ENCODE measurements at places on chromosomes 7 and 10.

DNA sequence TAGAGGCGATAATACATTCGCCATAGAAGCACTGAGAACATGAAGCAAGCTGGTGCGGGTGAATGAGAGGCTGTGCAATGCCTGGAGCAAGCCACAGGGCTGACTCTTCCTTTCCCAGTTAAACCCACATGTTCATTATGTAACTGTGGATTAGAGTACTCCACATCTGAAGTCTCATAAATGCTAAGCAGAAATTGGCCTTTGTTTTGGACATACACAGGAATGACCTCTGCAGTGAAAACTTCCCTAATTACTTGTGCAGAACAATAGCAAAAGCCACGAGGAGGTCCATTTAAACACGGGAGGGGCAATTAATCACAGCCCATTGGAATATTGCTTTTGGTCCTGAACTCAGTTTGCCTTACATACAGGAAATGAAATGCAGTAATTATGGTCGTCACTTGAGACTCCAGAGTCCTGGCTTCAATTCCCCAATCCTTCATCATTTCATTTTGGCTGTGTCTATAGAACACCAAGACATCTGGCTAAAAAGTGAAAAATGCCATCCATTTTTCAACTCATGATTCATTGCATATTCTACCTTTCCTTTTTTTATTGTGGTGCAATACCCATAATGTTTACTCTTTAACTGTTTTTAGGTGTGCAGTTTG lies 78.7 kb upstream of the CXCL12 start:
- DNase-seq: no peak

DNA sequence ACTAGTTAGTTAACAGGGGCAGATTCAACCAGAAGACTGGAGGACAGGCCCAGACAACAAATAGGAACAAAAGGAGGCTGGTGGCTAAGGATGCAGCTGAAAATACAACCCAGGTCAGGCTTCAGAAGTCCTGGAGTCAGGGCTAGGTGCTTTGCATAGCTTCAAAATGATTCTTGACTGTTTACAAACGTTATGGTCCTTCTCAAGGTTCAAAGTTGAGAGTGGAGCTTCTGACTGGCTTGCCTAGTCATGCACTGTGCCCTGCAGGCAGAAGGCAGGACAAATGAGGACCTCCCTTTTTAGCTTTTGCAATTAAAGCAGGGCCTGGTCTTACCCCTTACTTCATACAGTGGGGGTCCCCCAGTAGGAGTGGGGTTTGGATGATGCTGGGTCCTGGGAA lies 4.4 kb upstream of the CDH23 start:
- no peak for DNase-seq

DNA sequence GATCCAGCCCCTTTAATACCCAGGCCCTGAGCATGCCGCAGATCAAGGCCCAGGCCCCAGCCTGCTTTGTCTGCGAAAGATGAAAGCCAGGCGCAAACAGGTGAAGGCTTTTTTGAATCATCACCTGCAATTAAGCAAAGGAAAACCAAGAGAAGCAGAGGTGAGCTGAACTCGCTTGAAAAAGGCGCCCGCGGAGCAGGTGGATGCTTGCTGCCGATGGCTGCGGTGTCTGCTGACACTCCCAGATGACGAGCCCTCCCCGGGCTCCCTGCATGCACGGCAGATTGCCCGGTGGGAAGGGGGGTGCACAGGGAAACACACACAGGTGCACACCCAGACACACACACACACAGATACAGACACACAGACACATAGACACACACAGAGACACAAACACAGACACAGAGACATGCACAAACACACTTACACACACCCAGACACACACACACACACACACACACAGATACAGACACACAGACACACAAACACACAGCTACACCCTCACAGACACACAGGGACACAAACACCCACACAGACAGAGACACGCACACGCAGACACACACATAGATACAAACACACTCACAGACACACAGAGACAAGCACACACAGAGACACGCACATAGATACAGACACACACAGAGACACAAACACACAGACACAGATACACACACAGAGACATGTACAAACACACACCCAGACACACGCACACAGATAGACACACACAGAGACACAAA lies 142.6 kb upstream of the RNF32 start:
- DNase-seq: no peak

DNA sequence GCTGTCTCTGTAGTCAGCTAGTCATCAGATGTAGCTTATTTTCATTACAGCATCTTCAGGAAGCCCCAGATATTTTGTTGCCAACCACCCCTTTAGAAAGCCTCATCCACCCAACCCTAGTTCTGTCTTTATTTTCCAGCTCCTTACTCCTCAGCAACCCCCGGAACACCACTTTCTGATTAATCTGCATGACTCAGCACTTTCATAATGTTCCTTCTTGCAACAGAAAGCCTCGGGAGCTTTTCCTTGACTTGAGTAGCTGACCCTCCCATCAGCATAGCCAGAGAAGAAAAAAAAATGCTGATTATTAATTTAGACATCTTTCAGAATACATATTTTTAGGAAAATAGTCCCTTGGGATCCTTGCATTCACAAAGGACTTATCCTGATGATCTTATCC lies 244.0 kb upstream of the CXCL12 start:
- no peak for DNase-seq

GRCh38 chr7:140418653-140419052 lies 14.8 kb downstream of the RAB19 start:
- no peak for DNase-seq

- no peak for DNase-seq
Measured at GRCh38 chr7:114786455-114786854, 135.4 kb upstream of the MDFIC start.

DNA sequence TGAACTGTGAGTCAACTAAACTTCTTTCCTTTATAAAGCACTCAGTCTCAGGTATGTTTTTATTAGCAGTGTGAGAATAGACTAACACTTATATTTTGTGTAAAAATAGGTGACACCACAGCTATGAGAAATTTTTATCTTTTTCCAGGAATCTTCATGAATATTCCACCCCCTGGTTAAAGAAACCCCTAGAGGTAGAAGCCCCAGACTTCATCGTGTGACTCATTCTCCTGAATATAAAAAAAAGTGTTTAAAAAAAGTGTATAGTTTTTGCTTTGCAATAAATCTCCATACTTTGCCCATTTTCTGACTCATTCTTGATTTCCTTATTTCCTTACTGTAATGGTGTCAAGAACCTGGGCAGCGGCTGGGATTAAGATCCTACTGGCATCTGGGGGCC lies 667.6 kb upstream of the CELF2 start:
- no peak for DNase-seq

GRCh38 chr7:54663186-54663585 lies 95.8 kb downstream of the SEC61G start:
- DNase-seq: no peak

DNA sequence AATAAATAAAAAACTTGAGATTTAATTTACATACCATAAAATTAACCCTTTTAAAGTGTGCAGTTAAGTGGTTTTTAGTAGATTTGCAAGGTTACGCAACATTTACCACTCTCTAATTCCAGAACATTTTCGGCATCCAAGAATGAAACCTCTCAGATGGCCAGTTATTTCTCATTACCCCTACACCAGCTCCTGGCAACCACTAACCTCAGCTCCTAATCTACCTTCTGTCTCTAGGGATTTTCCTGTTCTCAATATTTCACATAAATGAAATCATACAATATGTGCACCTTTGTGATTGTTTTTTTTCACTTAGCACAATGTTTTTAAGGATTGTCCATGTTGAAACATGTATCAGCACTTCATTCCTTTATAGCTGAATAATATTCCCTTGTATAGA lies 45.1 kb downstream of the INPP5F start:
- no peak for DNase-seq

GRCh38 chr7:73847941-73848723 lies 5.8 kb upstream of the METTL27 start:
- DNase-seq: no peak

DNA sequence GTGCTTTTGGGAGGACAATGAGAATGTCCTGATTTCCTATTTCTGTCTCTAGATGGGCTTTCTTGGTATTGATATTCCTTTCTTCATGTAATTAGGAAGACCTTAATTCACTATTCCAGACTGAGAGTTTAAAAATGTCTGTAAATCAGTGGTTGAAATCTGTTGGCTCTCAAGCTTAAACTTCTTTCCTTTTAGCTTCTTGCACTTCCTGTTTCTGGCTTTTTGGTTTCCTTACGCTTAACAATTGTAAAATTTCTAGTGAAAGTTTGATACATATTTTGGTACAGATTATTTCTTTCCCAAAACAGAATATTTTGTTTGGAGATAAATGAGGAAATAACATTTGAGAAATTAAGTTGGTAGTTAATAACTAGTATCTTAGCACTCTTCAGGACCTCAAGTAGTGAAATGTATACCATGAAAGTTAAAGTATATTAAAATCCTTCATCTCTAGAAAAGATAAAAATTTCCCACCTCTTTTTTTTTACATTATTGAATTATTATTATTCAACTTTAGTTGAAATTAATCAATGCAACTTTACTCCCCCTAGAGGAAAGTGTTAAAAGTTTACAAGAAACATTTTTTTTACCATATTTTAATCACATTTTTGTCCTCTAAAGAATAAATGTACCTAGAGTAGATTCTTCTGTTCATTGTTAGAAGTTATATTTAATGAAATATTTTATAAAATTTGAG lies 137.2 kb downstream of the PHTF2 start:
- DNase-seq: no peak

DNA sequence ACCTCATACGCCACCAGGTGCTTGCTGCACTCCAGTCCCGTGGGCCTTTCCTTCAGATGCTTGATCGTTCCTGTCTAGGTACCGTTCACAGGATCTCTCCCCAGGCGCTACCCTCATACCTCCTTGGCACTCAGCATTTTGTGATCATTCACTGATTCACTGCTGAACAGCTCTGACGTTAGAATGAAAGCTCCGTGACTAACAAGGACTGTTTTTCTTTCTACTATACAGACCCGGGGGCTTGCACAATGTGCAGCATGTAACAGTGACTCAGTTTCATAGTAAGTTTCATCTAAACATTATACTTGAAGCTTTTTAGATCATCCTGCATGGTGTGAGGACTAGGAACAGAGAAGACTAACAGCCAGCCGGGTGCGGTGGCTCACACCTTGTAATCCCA lies 20.6 kb downstream of the KIN start:
- DNase-seq: no peak

GRCh38 chr7:66352071-66352470 lies 146.9 kb downstream of the TPST1 start:
- DNase-seq: no peak

GRCh38 chr7:134165252-134165651 lies 38.1 kb downstream of the LRGUK start:
- no peak for DNase-seq

All from stimulated activated CD4-positive, alpha-beta T cell treated with anti-CD3 and anti-CD28 coated beads, Interleukin-12 subunit alpha, Interleukin-12 subunit beta, amount 100 ng/mL, for 48 hours (primary cell).